ENCODE measurements at places on chromosomes 5 and 9. TPM values are rescaled to one million over a fixed set of nuclear protein-coding genes. Genes with fewer than 3 reads are reported as not detected.

EIF4EBP3 gene
- total RNA-seq: 7.4 TPM

LCN10 gene
- 2.4 TPM for total RNA-seq

IL9 gene
- not detected for total RNA-seq

PPP3R2 gene
- not detected for total RNA-seq

ZFP2 gene
- 0.26 TPM for total RNA-seq

CATSPER3 gene
- total RNA-seq: 0.68 TPM

CCL27 gene
- not detected for total RNA-seq

WDR38 gene
- total RNA-seq: not detected

GPR21 gene
- total RNA-seq: 1.1 TPM

FYB1 gene
- 215 TPM for total RNA-seq

TRIP13 gene
- 38.6 TPM for total RNA-seq

LCN15 gene
- not detected for total RNA-seq

ROPN1L gene
- 2.2 TPM for total RNA-seq

DNA sequence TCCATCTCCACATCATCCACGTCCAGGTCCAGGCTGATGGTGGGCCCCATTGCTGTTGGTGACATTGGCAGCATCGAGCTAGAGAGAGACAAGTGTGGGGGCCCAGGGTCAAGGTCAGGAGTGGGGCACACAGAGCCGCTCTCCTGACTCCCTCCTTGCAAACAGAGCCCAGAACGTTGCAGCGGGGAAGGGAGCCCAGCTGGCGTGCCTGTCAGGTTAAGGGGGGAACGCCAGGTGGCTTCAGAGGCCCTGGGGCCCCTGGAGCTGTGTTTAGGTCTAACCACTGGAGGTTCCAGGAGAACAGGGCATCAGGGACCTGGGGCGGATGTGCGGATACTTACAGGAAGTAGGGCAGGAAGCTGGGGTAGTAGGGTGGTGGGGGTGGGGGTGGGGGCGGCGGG is 7.5 kb downstream of the RNF44 start:
- H3K4me3 ChIP-seq: peak overlapping the region; percentile 79
- peaks cover 60% of the 10 kb centered on the region for H3K4me1 ChIP-seq
- H3K27me3 ChIP-seq: no peaks in the 10 kb centered on the region
- peaks cover 66% of the 10 kb centered on the region for H3K36me3 ChIP-seq
- peak; percentile 85 for DNase-seq

DNA sequence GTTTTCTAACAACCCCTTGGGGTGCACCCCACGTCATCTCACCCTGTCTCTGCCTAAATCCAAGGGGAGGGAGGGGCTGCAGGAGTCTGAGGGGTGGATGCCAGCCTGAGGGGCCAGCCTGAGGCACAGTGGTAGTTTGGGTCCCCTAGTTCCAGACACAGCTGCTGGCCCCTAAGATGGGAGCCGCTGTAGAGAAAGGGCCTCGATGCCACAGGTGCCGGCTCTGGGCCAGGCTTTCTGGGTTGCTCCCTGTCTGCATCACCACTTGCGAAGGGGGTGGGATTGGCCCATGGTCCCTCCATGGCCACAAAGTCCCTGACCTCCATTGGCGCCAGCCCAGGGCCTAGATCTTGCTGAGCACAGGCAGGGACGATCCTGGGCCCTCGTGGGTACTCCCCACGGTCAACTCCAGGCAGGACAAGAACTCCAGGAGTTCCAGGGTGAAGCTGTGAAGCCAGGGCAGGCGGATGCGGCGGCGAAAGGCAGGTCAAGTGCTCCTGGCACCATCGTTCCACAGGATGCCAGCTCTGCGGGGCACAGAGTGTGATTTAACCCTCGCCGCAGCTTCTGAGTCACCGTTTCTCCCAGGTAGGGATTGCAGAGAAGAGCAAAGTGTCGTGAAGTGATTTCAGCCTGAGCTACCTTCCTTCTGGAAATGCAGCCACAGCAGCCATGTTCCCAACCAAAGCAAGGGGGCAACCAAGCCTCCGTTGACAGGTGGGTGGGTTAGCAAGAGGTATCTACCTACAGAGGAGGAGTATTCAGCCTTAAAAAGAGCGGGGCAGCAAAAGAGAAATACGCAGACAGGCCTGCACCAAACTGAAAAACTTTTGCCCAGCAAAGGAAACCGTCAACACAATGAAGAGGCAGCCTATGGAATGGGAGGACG is 41.6 kb upstream of the EXOC3 start:
- peak overlapping the region; percentile 34 for H3K27ac ChIP-seq
- no peak overlapping the region for H3K4me3 ChIP-seq
- DNase-seq: peak; percentile 14
- peaks cover 58% of the 10 kb centered on the region for H3K4me1 ChIP-seq
- peaks cover 60% of the 10 kb centered on the region for H3K36me3 ChIP-seq
- no peaks in the 10 kb centered on the region for H3K27me3 ChIP-seq

DNA sequence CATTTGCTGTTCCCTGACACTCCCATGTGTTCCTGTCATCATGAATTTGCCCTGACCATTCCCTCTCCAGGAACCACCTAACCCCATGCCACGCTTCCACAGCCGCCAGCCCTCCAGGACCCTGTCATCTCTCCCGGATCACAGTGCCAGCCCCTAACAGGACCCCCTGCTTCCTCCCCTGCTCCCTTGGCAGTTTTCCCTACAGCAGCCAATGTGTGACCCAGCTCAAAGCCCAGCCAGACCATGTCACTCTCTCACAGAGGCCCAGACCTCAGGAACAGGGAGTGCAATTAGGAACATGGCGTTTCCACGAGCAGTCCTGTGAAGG is 8.1 kb downstream of the FOXE1 start:
- no peak overlapping the region for H3K4me3 ChIP-seq
- peaks cover 12% of the 10 kb centered on the region for H3K4me1 ChIP-seq
- peaks cover 64% of the 10 kb centered on the region for H3K27me3 ChIP-seq

DNA sequence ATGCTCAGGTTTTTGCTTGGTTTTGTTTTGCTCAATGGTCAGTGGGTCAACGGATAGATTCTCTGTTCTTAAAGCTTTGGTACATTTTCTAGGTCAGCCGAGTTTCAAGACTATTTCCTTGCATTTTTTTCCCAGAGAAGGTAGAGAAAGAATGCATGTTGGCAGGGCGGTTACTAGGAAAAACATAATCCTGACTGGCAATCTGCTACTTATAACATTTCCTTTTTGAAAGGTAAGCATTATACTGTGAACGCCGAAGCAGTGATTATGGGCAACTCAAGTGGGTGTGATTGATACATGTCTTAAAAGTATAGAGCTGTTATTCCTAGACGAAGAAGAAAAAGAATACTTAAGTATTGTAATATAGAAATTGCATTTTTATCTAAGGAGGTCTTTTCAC is 273.2 kb downstream of the MAST4 start:
- no peak for DNase-seq
- H3K27ac ChIP-seq: no peak overlapping the region
- no peaks in the 10 kb centered on the region for H3K36me3 ChIP-seq
- H3K4me3 ChIP-seq: no peak overlapping the region
- peaks cover 2% of the 10 kb centered on the region for H3K27me3 ChIP-seq

- DNase-seq: no peak
- H3K4me3 ChIP-seq: no peak overlapping the region
- no peaks in the 10 kb centered on the region for H3K4me1 ChIP-seq
These were observed 16.1 kb upstream of the FAM174A start for GRCh38 chr5:100519075-100519474.

DNA sequence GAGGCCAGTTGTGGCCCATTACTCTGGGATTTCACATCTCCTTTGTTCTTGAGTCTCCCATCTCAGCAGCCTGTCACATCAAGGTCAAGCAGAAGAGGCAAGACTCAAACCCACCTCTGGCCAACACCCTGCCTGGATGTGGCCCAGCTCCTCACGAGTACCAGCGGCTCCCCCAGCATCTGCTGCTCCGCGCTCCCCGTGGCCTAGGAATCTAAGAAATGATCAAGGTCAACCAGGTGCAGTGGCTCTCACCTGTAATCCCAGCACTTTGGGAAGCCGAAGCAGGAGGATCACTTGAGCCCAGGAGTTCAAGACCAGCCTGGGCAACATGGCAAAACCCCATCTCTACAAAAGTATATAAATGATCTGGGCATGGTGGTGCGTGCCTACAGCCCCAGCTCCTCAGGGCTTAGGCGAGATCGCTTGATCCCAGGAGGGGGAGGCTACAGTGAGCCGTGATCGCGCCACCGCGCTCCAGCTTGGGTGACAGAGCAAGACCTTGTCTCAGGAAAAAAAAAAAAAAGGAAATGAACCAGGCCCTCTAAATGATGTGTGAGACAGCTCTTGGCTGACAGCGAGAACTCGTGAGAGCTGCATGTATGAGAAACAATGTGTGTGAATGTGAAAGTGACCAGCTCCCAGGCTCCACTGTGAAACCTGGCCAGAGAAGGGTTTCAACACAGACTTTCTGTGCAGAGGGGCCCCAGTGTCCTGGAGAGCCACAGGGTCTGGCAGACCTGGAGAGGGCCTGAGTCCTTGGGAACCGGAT is 61.6 kb upstream of the ANGPTL2 start:
- H3K36me3 ChIP-seq: no peaks in the 10 kb centered on the region
- peaks cover 2% of the 10 kb centered on the region for H3K4me1 ChIP-seq
- DNase-seq: no peak
- no peak overlapping the region for H3K27ac ChIP-seq
- no peaks in the 10 kb centered on the region for H3K27me3 ChIP-seq

- no peaks in the 10 kb centered on the region for H3K36me3 ChIP-seq
- peaks cover 8% of the 10 kb centered on the region for H3K4me1 ChIP-seq
- H3K27ac ChIP-seq: no peak overlapping the region
- peaks cover 6% of the 10 kb centered on the region for H3K27me3 ChIP-seq
- DNase-seq: peak; percentile 47
These were observed 44.5 kb upstream of the NR5A1 start for GRCh38 chr9:124551472-124552272.

DNA sequence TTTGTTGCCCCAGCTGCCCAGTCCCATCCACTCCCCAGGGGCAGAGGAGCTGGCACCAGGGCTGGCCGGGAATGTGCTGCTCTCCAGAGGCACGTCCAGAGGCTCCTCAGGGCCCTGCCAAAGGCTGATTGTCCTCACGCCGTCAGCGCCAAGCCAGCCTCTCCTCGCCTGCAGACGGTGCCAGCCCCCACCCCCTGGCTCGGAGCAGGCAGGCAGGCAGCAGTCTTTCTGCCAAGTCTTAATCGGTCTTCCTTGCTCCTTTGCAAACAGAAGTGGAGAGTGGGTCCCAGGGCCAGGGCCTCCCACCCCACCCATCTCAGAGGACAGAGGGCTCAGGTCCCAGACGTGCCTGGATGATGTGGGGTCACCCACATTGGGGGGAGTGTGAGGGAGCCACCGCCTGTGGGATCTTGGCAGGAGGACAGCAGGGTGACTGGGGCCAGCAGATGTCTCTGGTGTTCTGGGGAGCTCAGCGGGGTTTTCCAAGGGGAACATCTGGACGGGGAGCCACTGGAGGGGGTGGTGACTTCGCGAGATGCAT is 36.3 kb downstream of the FAM163B start:
- no peaks in the 10 kb centered on the region for H3K36me3 ChIP-seq
- H3K27me3 ChIP-seq: peaks cover 8% of the 10 kb centered on the region
- DNase-seq: no peak
- H3K4me3 ChIP-seq: no peak overlapping the region

DNA sequence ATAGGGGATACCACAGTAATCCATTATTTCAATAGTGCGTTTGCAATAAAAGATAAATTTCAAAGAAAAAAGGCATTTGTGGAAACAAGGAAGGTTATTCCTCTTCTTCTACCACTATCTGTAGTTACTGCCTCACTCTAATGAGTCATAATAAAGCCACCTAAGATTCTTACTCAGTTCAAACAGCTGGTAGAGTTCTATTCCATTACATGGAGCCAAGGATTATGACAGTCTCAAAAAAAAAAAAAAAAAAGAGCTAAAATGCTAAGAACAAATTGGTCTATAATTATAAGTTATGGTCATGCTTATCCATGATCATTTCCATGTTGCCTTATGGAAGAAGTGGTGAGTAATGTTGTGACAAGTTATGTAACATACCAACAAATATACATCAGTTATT is 46.3 kb downstream of the DENND1A start:
- H3K36me3 ChIP-seq: peaks cover 3% of the 10 kb centered on the region
- H3K27me3 ChIP-seq: no peaks in the 10 kb centered on the region
- no peak overlapping the region for H3K27ac ChIP-seq
- DNase-seq: no peak

- no peak for DNase-seq
- H3K36me3 ChIP-seq: no peaks in the 10 kb centered on the region
- no peaks in the 10 kb centered on the region for H3K4me1 ChIP-seq
These were observed 12.0 kb upstream of the PCSK5 start for GRCh38 chr9:75878488-75878860.

DNA sequence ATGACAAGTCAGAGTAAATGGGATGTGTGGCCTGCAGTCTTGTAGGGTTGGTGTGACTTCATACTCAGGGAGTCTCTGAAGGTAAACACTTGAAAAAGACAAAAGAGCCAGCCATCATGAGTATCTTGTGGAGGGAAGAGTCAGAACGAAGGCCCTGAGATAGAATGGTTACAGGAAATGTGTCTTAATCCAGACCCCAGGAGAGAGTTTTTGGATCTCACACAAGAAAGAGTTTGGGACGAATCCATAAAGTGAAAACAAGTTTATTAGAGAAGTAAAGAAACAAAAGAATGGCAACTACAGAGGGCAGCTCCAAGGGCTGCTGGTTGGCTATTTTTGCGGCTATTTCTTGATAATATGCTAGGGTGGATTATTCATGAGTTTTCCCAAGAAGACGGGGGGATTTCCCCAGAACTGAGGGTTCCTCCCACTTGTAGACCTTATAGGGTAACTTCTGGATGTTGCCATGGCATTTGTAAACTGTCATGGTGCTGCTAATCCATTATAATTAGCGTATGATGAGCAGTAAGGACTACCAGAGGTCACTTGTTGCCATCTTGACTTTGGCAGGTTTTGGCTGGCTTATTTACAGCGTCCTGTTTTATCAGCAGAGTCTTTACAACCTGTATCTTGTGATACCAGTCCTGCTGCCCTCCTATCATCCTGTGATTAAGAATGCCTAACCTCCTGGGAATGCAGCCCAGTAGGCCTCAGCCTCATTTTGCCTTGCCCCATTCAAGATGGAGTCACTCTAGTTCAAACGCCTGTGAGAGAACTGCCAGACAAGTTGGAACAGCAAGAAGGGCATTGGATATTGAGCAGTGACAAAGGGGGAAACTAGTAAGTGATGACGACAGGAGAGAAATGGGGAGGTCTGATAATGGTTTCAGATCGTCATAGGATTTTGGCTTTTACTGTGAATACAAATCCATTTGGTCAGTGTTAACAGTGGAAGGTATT is 34.0 kb downstream of the MTRR start:
- H3K4me1 ChIP-seq: no peaks in the 10 kb centered on the region
- H3K36me3 ChIP-seq: peaks cover 79% of the 10 kb centered on the region
- no peak overlapping the region for H3K4me3 ChIP-seq
- no peaks in the 10 kb centered on the region for H3K27me3 ChIP-seq
- DNase-seq: no peak

DNA sequence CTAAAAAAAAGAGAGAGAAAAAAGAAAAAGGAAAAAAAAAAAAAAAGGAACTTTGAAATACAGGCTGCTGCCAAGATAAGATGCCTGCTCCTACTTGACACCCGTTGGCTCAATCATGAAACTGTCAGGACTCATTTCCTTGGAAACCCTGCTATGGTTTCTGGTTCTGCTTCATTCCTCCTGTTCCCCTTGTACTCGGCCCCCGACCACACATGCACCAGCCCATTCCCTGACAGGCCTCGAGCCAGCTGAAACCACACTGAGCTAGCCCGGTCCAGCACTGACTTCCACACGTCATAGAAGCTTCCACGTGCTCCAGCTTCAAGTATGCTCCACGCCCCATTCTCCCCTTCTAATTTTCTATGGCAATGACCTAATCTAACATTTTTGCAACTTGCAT is 93.2 kb downstream of the MYO10 start:
- no peak for DNase-seq
- peaks cover 4% of the 10 kb centered on the region for H3K27me3 ChIP-seq
- H3K4me3 ChIP-seq: no peak overlapping the region
- H3K36me3 ChIP-seq: no peaks in the 10 kb centered on the region

- peak overlapping the region; percentile 71 for H3K4me3 ChIP-seq
- peaks cover 19% of the 10 kb centered on the region for H3K4me1 ChIP-seq
- DNase-seq: peak; percentile 35
- no peak overlapping the region for H3K27ac ChIP-seq
- no peaks in the 10 kb centered on the region for H3K36me3 ChIP-seq
These were observed 99.8 kb downstream of the EFNA5 start for GRCh38 chr5:107570805-107571531.
